ENCODE measurements at places on chromosomes 1 and 21. TPM values are rescaled to one million over a fixed set of nuclear protein-coding genes. Genes with fewer than 3 reads are reported as not detected.
A peak's percentile ranks its signal among the peaks of the same experiment; 100 is the strongest.

GRCh38 chr1:43814401-43814800, 107.1 kb downstream of the ST3GAL3 start:
- no peaks in the 10 kb centered on the region for H3K27me3 ChIP-seq
- H3K4me1 ChIP-seq = peaks cover 4% of the 10 kb centered on the region
- H3K27ac ChIP-seq = no peak overlapping the region
- DNase-seq = no peak

DNA sequence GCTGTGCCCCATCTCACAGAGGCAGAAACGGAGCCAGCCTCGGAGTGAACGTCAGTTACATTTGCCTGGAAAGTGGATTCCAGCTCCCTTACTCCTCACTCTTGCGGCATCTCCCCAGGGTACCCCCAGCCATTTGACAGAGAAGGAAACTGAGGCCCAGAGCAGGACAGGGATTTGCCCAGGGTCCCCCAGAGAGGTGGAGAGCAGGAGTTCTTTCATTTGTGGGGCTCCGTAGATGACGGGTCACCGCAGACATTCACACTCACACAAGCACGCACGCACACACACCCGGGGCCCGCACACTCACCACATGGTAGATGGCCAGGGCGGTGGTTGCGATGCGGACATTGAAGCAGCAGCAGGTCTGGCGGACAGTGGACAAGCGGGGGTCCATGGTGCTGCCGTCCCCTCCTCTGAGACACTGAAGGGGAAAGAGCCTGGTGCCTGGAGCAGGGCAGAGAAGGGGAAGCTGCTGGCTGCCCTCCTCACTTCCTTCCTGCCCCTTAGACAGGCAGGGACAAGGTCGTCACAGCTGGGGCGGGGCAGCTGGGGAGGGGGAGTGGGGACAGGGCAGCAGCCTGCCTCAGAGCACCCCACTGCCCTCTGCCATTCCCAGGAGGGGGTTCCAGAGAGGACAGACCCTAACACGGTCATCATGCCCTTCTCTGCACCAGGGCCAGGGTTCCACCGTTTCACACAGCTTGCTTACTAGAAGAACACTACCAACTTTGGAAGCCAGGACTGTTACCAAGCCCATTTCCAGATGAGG, at the start of gene LAPTM5:
LAPTM5 (minus strand) TSS at position 423 of the 769 bp plus-strand sequence; CDS start at position 394, 29 bp downstream.
- peak within 1 kb of the TSS; percentile 48 for H3K27ac ChIP-seq
- H3K36me3 ChIP-seq = no peaks in the 10 kb centered on the region
- H3K4me3 ChIP-seq = no peak within 1 kb of the TSS
- DNase-seq = no peak

DNA sequence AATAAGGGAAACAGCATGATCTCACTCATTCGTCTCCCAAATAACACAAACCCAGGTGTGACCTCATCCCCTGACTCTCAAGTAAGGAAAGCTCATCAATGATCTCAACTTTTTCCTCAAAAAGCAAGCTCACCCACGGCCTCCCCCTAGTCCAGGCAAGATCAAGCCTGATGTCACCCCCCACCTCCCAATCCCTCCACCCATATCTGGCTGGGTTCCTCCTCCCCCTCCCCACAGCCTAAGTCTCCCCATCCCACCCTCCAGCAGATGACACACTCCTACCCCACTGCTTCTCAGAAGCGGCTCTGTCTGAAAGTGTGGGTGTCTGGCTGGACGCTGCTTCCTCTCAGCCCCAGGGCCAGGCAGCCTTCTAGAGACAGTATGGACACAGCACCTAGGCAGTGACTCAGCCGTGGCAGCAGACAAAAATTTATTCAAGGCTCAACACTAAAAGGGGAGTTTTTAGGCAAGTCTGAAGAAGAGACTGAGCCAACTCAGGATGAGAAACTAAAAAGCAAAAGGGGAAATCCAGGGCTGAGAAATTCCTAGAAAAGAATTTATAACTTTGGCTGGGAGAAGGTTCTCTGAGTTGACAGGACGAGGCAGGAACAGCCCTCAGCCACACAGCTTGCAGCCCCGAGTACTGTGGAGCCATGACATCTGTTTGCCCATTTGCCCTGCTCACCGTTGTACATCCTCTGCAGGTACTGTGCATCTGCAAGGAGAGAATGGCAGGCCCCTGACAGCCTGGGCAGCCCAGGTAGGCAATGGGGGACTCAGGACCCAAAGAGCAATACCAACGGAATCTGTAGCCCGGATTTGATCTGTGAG, 81.6 kb upstream of the LRRC8D start:
- no peak overlapping the region for H3K4me3 ChIP-seq
- no peaks in the 10 kb centered on the region for H3K36me3 ChIP-seq
- no peaks in the 10 kb centered on the region for H3K4me1 ChIP-seq

FABP3 gene
- 18.8 TPM for total RNA-seq

LYPLA2 gene
- total RNA-seq = 83.6 TPM

DNA sequence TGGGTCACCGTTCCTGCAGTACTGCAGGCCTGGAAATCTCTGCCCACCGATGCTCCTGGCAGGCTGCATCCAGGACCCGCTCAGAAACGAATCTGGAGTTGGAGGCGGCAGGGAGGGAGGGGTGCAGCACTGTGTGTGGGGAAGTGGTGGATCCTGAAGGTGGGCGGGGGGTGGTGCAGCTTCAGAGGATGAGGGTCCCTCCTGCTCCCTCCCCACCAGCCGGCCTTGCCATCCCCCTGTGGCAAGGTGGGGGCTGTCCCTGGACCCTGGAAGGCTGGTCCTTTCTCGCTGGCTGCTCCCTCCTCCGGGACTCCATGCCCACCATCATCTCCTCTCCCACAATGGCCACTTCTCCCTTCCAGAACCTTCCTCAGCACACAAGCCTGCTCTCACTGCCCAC, 60.4 kb downstream of the B3GALT5 start:
- peaks cover 16% of the 10 kb centered on the region for H3K36me3 ChIP-seq
- no peak for DNase-seq
- peaks cover 51% of the 10 kb centered on the region for H3K4me1 ChIP-seq

GRCh38 chr1:45397285-45397684, 57.0 kb upstream of the MUTYH start:
- no peak overlapping the region for H3K4me3 ChIP-seq
- H3K27me3 ChIP-seq = no peaks in the 10 kb centered on the region
- no peaks in the 10 kb centered on the region for H3K36me3 ChIP-seq
- H3K4me1 ChIP-seq = no peaks in the 10 kb centered on the region
- H3K27ac ChIP-seq = no peak overlapping the region

NR0B2 gene
- 7.2 TPM for total RNA-seq

GRCh38 chr1:2271211-2271721, 43.1 kb downstream of the SKI start:
- no peak for DNase-seq
- H3K27ac ChIP-seq = no peak overlapping the region
- H3K27me3 ChIP-seq = no peaks in the 10 kb centered on the region
- H3K4me3 ChIP-seq = no peak overlapping the region

- H3K4me3 ChIP-seq = no peak overlapping the region
- DNase-seq = no peak
- H3K27me3 ChIP-seq = peaks cover 5% of the 10 kb centered on the region
- H3K27ac ChIP-seq = no peak overlapping the region
Measured at GRCh38 chr1:110440877-110441276, 10.1 kb upstream of the PROK1 start.

DNA sequence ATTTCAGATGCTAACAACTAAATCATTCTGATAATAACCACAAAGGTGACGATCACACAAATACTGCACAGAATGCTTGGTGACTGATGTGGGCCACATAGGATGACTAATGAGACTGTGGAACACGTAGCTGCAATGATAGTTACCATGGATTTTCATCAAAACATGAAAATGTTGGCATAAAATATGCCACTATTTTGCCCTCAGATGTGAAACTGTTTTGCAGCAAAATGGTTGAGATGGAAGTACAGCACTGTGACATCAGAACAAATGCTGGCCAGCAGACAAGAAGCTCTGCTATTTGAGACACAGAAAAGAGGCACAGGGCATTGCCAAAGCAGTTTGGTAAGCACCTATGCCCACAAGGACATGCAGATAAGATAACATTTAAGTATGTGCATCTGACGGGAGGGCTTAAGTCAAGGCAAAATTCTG, 83.8 kb downstream of the NIBAN1 start:
- no peak overlapping the region for H3K27ac ChIP-seq
- peaks cover 10% of the 10 kb centered on the region for H3K4me1 ChIP-seq
- no peak for DNase-seq
- H3K27me3 ChIP-seq = peaks cover 6% of the 10 kb centered on the region
- H3K36me3 ChIP-seq = no peaks in the 10 kb centered on the region

DMBX1 gene
- total RNA-seq = 0.10 TPM

TPTE gene
- total RNA-seq = not detected

- peaks cover 24% of the 10 kb centered on the region for H3K4me1 ChIP-seq
- H3K4me3 ChIP-seq = no peak overlapping the region
- DNase-seq = no peak
- peaks cover 60% of the 10 kb centered on the region for H3K27me3 ChIP-seq
- no peaks in the 10 kb centered on the region for H3K36me3 ChIP-seq
Measured at GRCh38 chr1:202659541-202659940, 50.7 kb downstream of the SYT2 start.

DNA sequence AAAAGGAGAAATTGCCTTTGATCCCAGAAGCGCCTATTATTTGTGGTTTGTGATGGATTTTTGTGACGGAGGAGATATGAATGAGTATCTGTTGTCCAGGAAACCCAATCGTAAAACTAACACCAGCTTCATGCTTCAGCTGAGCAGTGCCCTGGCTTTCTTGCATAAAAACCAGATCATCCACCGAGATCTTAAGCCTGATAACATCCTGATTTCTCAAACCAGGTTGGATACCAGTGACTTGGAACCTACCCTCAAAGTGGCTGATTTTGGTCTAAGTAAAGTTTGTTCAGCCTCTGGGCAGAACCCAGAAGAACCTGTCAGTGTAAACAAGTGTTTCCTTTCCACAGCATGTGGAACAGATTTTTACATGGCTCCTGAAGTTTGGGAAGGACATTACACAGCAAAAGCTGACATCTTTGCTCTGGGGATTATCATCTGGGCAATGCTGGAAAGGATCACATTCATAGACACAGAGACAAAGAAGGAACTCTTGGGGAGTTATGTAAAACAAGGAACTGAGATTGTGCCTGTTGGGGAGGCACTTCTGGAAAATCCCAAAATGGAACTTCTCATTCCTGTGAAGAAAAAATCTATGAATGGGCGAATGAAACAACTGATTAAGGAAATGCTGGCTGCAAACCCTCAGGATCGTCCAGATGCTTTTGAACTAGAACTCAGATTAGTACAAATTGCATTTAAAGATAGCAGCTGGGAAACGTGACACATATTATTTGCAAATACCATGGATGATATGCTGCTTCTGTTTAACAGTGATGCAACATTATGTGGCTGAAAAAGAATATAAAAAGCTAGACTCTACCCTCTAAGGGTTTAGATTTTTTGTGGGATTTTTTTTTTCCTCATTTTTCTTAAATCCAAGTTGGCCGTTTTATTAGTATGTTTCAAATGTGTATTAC, 10.5 kb downstream of the PDIK1L start:
- DNase-seq = peak; percentile 6
- H3K27me3 ChIP-seq = no peaks in the 10 kb centered on the region
- H3K4me1 ChIP-seq = peaks cover 11% of the 10 kb centered on the region
- H3K4me3 ChIP-seq = no peak overlapping the region
- no peak overlapping the region for H3K27ac ChIP-seq

- H3K4me1 ChIP-seq = peaks cover 29% of the 10 kb centered on the region
- no peak overlapping the region for H3K4me3 ChIP-seq
- H3K36me3 ChIP-seq = peaks cover 4% of the 10 kb centered on the region
Measured at GRCh38 chr1:154975409-154976059, 1.1 kb downstream of the CKS1B start.

DNA sequence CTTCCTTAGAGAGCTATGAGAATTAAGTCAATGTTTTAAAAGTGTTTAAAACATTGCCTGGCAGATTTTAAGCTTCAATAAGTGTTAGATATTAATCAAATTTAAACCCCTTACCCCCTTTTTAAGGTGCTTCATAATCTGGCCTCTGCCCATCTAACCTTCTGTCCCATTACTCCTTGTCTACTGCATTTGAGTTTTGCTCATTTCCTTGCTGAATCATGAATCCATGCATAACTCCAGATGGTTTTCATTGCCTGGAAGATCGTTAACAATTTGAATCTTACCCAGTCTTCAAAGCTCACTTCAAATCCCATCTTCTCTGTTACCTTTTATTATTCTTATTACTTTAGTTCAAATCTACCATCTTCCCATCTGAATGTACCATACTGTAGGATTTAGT, 4.6 kb downstream of the HJV start:
- no peak for DNase-seq
- H3K27ac ChIP-seq = no peak overlapping the region
- peaks cover 8% of the 10 kb centered on the region for H3K4me1 ChIP-seq
- peaks cover 4% of the 10 kb centered on the region for H3K36me3 ChIP-seq
- H3K27me3 ChIP-seq = peaks cover 74% of the 10 kb centered on the region
- H3K4me3 ChIP-seq = no peak overlapping the region

DNA sequence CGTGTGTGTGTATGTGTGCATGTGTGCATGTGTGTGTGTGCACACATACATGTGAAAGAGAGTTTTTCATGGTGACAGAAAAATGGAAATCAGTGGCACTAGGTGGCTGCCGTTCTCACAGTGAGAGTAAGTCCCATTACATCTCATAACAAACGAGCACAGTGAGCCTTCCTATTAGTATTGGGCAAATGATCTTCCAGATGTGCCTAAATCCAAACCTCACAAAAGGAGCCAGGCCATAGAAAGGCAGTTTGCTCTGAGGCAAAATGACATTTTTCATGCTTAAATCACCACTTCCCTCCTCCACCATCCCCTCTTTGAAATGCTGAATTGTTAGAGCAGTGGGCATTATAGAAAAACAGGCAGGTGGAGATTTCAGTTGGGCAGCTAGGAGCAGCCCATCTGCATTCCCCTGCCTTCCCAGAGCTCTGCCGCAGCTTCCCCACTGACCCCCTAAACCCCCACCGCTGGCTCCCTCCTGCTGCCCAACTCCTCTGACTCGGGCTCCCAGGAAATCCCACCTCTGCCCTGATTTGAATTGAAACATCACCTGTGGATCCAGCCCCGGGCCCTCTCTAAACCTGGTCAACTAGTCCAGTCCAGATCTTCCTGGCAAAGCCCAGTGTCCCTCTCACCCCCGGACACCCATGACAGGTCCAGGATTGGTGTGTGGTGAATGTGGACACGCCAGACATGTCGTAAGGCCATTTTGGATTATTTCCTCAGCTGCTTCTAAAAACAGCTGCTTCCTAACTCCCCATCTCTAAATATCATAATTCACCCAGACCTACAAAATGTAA, 190.5 kb downstream of the SEC16B start:
- H3K4me1 ChIP-seq = peaks cover 19% of the 10 kb centered on the region
- H3K4me3 ChIP-seq = no peak overlapping the region
- H3K27ac ChIP-seq = peak overlapping the region; percentile 6
- peaks cover 4% of the 10 kb centered on the region for H3K27me3 ChIP-seq
